T-cell (primary cell): ENCODE measurements at places on chromosomes 5 and 9. TPM values are rescaled to one million over a fixed set of nuclear protein-coding genes. Genes with fewer than 3 reads are reported as not detected.

Gene HAVCR2
- total RNA-seq: 4.6 TPM

Gene CCDC183
- 2.9 TPM for total RNA-seq

Gene SELENOP
- 2.6 TPM for total RNA-seq

Gene PDZD2
- 0.66 TPM for total RNA-seq

Gene LCN6
- total RNA-seq: not detected

Gene KLF4
- total RNA-seq: 1.5 TPM

Gene PCDHGB3
- 0.41 TPM for total RNA-seq

Gene WNK2
- 0.48 TPM for total RNA-seq

Gene ISCA1
- total RNA-seq: 30.9 TPM

Gene STOML2
- total RNA-seq: 56.4 TPM

Gene IFNW1
- not detected for total RNA-seq

Gene FUT7
- total RNA-seq: 5.1 TPM

Gene EIF4E1B
- not detected for total RNA-seq

Gene PRUNE2
- total RNA-seq: 0.76 TPM

Gene C9orf50
- not detected for total RNA-seq

Gene SLC6A18
- not detected for total RNA-seq

Gene EPB41L4B
- total RNA-seq: 0.26 TPM

Gene EIF4EBP3
- 23.6 TPM for total RNA-seq

Gene MCCC2
- total RNA-seq: 27.3 TPM

Gene BTNL8
- not detected for total RNA-seq

Gene ENHO
- not detected for total RNA-seq

Gene PCDHGA5
- 0.43 TPM for total RNA-seq
